ENCODE measurements at places on chromosomes 1 and 21.

- DNase-seq: no peak
Observed at GRCh38 chr1:203331224-203331623, 19.7 kb downstream of the FMOD start.

DNA sequence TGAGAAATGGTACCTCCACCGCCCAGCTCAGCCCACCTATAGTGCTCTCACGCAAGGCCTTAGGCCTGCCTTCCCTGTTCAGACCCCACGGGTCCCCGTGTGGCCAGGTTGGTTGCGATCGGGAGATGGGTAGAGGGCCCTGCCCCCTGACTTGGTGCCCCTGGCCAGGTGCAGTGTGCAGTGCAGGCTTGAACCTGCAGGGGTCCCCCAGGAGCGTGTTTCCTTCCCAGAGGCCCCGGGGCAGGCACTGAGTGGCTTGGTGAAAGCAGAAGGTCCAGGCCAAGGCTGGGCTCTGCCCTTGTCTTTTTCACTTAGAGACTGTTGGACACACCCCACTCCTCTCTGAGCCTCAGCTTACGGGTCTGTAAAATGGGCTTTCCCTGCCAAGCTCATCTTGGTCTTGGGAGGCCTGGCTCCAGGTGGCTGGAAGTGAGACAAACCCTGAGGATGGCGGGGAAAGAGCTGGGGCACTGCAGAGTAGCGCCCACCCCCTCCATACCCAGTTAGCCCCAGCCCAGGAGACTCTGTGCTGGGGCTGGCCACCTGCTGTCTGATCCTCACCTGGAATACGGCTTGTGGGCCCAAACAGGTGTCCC is 9.3 kb upstream of the HES5 start:
- no peak for DNase-seq

GRCh38 chr1:153342178-153342577 is 6.5 kb downstream of the PGLYRP4 start:
- DNase-seq: no peak

- DNase-seq: no peak
Observed at GRCh38 chr21:25509862-25510261, 97.4 kb downstream of the MRPL39 start.

GRCh38 chr1:232422898-232423297 is 207.0 kb downstream of the SIPA1L2 start:
- DNase-seq: no peak

DNA sequence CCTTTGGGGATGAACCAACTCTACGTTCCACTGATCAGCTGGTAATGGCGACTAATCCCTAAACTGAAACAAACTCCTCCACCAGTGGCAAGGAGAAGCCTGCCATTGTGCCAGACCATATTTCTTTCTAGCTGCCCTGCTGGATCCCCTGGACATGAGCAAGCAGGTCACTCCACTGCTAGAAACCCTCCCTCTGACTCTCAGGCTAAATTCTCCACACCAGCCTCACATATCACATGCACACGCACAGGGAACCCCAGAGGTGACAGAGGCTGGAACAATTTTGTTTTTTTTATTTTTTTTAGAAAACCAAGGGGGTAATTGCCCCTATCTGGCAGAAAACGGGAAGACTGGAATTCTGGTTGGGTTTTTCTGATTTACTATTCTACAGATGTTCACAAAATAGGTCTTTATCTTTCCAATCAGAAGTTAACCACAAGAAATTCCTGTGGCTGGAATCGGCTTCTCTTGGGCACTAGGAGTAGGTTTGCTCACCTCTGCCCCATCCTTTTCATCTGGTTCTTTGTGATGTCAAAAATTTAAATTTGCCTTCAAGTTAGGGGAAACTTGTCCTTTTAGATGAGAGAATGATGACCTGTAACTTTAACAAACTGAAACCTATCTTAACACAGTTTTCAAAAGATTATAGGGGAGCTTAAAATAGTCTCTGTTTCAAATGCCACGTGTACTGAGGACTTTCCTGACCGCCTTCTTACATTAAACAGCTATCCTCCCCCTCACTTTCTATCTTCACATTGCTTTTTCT is 258.1 kb downstream of the SDCCAG8 start:
- no peak for DNase-seq

GRCh38 chr21:43687566-43688399 is 28.4 kb downstream of the RRP1B start:
- no peak for DNase-seq

DNA sequence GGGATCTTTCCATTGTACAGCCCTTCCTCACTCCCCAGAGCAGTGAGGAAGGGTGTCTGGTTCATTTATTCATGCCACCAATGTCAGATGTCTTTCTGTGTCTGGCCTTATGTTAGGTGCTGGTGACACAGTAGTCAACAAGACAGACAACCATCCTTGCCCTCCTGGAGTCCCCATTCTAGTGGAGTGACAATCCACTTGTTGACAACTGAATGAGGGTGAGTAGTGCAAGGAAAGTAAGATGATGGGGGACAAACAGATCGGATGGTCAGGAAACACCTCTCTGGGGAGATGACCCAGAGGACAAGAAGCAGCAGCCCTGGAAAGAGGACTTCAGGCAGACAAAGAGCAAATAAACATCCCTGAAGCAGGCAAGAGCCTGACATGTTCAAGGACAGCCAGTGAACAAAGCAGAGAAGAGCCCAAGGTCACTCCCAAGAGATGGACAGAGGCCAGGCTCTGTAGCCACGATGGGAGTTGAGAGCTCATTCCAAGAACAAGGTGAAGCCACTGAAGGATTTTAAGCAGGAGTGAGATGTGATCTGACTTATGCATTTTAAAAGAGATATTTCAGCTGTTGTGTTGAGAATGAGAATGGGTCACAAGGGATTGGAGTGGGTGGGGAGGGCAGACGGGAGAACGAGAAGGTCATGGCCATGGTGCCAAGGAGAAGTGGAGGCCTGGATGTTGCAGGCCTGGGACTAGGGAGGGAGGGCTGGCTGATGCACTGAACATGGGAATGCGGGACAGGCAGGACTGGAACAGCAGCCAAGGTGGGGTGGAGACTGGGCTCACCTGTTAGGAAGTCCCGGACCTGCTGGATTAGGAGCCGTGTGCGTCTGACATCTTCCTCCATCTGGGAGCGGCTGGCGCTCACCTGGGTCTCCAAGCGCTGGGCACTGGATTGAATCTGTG is 30.2 kb downstream of the LAMB3 start:
- DNase-seq: no peak

DNA sequence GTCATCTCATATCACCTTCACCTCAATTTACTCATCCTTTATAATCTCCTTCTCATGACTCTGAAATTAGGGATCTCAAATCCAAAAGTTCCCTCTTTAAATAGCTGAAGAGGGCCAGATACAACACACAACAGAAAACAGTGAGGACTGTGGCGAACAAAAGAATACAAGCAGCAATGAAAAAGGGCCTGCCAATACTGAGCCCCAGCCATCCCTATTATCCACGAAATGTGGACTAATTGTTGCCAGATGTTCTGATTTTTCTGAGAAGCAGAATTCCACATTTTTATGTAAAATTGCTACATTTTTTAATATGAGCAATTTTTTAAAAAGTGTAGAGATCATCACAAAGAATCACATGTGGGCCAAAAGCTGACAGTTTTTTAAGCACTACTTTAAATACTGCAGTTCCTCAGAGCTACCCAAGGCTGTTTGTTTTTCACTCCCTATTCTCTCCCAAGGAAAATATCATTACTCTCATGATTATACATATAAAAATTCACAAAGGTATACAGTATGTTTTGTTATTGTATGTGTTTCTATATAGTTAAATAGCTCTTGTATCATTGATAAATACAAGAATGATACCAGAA is 90.0 kb downstream of the ASH1L start:
- DNase-seq: no peak

DNA sequence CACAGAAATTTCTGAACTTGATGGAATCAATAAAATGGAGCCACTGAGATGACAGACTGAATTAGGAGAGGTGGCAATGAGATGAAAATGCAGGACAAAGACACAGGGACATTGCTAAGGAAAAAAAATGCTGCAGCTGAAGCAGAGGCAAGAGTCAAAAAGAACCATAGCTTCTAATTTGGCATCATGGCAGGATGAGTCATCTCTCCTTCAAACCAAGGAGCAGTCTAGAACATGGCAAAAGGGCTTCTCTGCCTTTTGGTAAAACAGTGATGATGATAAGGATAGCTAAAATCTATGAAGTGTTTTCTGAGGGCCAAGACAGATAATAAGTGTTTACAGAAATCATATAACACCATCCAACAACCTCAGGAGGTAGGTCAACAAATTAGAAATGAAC is 16.8 kb downstream of the SLC19A2 start:
- DNase-seq: no peak

- no peak for DNase-seq
Observed at GRCh38 chr1:223048026-223048425, 95.0 kb downstream of the TLR5 start.

GRCh38 chr1:166152978-166153377 is 13.8 kb downstream of the FAM78B start:
- no peak for DNase-seq

DNA sequence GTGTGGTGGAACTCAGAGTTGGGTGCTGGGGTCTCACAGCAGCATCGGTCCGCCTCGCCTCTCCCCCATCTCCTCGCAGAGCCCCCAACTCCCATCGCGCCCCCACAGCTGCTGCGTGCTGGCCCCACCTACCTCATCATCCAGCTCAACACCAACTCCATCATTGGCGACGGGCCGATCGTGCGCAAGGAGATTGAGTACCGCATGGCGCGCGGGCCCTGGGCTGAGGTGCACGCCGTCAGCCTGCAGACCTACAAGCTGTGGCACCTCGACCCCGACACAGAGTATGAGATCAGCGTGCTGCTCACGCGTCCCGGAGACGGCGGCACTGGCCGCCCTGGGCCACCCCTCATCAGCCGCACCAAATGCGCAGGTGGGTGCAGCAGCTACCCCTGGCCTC is 24.2 kb downstream of the PTPRU start:
- no peak for DNase-seq

GRCh38 chr1:228294717-228295116 is 86.9 kb downstream of the OBSCN start:
- DNase-seq: no peak

DNA sequence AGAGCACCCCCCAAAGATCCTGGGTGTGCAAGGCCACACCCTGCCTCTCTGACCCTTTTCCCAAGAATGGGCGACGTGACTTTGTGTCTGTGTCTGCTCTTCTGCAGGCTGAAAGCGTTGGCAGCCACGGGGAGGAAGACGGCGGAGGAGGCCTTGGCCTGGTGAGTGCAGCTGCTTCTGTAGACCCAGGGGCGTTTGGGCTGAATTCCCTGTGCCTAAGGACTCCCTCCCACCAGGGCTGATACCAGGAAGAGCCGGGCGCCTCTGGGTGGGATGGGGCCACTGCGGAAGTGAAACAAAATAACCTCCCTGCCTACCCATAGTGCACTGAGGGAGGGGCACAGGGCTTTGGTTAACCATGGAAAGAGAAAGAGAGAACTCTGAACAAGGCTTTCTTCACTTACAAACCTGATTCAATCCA is 2.5 kb downstream of the UBASH3A start:
- DNase-seq: no peak

DNA sequence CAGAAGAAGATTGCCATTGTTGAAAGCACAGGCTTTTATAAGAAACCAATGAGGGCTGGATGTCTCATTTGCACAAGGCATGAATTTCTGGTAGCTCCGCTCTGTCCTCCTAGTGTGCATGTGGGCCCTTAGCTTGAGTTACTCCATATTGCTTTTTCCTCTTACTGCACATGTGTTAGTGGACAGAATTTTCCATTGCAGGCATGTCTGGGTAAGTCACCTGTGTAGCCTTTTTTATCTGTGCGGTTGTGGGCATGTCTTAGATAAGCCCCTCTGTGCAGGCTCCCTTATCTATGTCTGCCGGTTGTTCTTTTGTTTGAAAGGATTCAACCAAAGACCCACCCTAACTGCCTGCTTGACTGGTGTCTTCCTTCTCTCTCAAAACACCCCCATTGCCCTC is 7.2 kb upstream of the CLCA1 start:
- DNase-seq: no peak

- DNase-seq: no peak
Observed at GRCh38 chr1:155890251-155890650, 20.9 kb downstream of the RIT1 start.

DNA sequence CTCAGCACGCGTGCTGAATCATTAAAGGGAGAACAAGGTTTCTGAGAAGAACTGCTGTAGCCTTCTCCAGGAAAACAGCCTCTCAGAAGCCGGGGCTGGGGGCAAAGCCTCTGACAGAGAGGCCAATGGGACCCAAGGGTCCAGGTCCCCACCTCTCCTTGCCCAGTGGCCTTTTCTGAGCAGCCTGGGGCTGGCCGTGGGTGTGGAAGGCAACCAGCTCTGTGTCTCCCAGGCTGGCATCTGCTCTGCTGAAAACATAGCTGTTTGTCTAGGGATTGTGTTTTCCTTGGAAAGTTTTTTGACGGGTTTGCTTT is 261.2 kb downstream of the NPHP4 start:
- no peak for DNase-seq

DNA sequence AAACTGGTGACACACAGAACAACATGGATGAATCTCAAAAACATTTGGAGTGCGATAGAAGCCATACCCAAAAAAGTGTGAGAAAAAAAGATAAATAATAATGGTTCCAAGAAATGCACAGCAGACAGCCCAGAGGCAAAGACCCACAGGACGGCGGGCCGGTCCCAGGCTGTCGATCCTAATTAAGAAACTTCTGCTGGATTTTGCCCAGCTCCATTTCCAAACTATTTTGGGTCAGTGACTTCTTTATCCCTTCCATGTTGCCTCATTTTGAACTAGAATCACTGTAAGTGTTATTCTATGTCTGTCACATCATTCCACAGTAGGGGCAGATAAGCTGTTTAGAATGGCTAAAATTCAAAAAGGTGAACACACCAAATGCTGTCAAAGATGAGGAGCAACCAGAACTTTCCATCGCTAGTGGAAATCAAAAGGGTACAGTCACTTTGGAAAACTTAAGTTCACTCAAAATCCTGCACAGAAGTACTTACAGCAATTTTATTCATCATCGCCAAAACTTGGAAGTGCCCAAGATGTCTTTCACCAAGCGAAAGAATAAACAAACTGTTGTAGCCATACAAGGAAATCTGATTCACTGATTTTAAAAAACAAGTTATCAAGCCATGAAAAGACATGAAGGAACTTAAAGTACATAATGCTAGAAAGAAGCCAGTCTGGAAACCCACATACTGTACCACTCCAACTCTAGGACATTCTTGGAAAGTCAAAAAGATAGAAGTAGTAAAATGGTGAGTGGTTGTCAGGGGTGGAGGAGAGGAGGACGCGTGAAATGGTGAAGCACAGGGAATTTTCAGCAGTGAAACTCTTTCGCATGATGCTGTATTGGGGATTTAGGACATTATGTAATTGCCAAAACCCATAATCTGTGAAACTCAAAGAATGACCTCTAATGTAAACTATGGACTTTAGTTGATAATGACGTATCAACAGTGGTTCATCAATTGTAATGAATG is 7.5 kb downstream of the NBPF1 start:
- DNase-seq: no peak

- DNase-seq: no peak
Observed at GRCh38 chr1:180165509-180166435, 11.1 kb downstream of the QSOX1 start.

- no peak for DNase-seq
Observed at GRCh38 chr1:182087719-182088350, 26.3 kb upstream of the ZNF648 start.

- DNase-seq: no peak
Observed at GRCh38 chr1:44251989-44252671, 38.9 kb downstream of the DMAP1 start.

GRCh38 chr1:97412166-97412565 is 508.7 kb downstream of the DPYD start:
- no peak for DNase-seq

- no peak for DNase-seq
Observed at GRCh38 chr1:228963795-228964177, 228.5 kb downstream of the RHOU start.

- DNase-seq: no peak
Observed at GRCh38 chr1:84159533-84160240, 15.6 kb downstream of the PRKACB start.

GRCh38 chr21:25790878-25791204 is 56.1 kb downstream of the GABPA start:
- DNase-seq: no peak
